Vagina (tissue), 2 donors: ENCODE measurements at places on chromosomes 7 and 10.

DNA sequence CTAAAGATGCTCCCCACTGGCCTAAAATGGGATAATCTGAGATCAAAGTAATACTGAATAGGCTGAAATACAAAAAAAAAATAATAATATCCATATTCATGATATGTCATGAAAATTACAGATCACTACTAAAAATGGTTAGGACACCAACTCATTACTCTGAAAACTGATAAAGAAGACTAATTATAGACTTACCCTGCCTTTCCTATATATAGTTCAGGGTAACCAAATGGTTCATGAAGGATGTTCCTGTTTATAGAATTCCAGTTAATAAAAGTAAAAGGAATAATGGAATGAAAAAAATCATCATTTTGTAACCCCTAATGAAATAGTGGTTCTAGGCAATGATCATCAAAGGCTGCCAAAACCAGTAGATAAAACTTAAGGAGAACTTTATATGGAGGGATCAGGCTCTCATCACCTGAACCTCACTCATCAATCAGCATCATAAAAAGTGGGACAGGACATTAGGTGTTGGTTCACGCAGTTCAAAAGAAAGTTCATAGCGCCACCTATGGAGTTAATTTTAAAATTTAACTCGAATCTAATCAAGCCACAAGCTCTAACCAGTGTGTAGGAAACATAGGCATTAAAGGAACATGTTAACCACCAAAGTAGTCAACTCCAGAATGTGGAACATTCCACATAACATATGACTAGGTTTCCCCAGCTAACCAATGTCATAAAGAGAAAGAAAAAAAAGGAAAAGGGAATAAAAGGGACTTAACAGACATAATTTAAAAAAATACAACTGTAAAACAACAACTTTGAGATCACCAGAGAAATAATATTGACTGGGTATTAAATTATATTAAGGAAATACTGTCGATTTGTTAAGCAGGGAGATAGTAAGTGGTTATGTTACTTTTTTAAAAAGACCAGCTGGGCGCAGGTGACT, 35.7 kb downstream of the P4HA1 start:
- no peaks in the 10 kb centered on the region for H3K27me3 ChIP-seq
- no peak for DNase-seq
- H3K4me3 ChIP-seq: no peak overlapping the region
- H3K4me1 ChIP-seq: no peaks in the 10 kb centered on the region

DNA sequence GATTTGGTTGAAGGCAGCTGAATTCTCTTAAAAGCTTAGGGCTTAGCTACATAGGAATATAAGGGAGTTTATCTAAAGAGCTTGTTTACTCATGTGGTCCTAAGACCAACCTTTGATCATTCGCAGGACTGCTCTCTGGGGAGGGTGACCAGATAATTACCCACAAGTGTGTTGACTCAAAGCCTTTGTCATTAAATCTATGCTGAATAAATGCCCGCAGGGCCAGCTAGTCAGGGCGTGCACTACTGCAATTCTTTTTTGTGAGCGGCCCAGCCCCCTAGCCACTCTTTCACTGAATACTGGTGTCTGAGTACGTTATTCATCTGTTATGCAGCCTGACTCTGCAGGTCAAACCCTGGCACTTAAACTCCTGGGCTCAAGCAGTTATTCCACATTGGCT, 69.6 kb downstream of the AKAP9 start:
- no peaks in the 10 kb centered on the region for H3K27me3 ChIP-seq
- H3K27ac ChIP-seq: no peak overlapping the region
- H3K4me3 ChIP-seq: no peak overlapping the region
- H3K4me1 ChIP-seq: no peaks in the 10 kb centered on the region
- H3K36me3 ChIP-seq: no peaks in the 10 kb centered on the region

GRCh38 chr7:37150180-37150579, 298.5 kb downstream of the ELMO1 start:
- no peaks in the 10 kb centered on the region for H3K36me3 ChIP-seq
- no peak overlapping the region for H3K27ac ChIP-seq
- H3K4me3 ChIP-seq: no peak overlapping the region
- no peak for DNase-seq

DNA sequence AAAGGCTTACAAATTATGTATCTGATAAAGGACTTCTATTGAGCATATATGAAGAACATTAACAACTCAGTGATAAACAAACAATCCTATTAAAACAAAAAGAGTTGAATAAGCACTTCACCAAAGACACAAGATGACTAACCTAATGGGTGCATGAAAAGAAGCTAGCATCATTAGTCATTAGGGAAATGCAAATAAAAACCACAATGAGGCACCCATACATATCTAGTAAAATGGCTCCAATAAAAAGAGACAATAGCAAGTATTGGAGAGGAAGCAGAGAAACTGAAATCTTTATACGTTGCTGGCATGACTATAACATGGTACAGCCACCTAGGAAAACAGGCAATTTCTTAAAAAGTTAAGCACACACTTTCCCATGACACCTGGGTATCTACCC, 77.6 kb upstream of the ZMIZ1 start:
- no peaks in the 10 kb centered on the region for H3K4me1 ChIP-seq
- H3K27me3 ChIP-seq: no peaks in the 10 kb centered on the region
- H3K27ac ChIP-seq: no peak overlapping the region
- H3K4me3 ChIP-seq: no peak overlapping the region
- no peaks in the 10 kb centered on the region for H3K36me3 ChIP-seq

DNA sequence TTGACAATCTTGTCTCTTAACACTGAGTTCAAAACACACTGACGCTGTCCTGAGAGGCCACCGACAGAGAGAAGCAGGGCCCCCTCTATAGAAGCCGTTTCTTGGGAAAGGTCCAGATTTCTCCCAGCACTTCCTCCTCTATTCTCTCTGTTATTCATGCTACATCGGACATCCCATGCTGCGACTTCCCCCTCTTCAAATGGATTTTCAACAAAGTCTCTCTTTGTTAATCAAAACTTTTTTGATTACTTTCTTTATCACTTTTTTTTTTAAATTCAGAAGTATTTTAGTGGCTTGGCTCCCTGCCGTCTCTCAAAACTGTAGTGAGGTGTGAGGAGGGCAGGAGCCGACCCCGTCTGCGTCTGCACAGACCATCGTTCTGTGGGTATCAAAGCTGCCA, 298.9 kb upstream of the PITRM1 start:
- no peak overlapping the region for H3K4me3 ChIP-seq
- peaks cover 67% of the 10 kb centered on the region for H3K4me1 ChIP-seq
- H3K27ac ChIP-seq: peak overlapping the region; percentile 96

DNA sequence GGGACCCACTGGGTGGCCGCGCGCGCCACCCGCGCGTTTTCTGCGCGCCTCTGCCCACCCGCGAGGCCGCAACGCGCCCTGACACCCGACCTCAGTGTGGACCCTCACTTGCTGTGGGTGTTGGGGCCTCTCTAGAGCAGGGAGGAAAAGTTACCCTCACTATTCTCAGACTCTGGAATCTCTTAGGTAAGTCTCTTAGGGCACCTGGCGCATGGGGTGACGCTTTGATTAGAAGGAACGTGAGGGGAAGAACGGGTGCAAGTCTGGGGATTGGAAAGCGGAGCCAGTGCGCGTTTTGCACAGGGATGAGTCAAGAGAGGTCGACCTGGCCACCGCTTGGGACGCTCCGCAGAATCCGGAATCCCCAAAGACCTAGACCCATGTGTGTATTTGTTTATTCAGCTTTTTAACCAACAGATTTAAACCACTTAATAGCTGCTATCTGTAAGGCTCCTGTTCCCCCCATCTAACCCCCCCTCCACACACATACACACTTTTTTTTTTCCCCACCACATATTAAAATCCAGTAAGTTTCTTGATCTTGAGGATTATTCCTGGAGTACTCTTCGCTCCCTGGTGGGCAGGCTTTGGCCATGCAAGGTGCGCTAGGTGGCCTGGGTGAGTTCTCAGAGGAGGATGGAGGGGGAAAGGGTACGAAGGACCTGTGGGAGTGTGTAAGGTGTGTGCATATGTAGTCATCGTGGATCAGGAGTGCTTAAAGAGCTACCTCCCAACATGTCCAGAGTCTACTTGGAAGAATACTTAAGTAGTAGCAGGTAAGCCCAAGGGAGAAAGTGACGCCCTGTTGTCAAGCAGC, 169.1 kb upstream of the PPP1R3A start:
- H3K27ac ChIP-seq: peak overlapping the region; percentile 42
- no peaks in the 10 kb centered on the region for H3K36me3 ChIP-seq
- H3K27me3 ChIP-seq: no peaks in the 10 kb centered on the region
- H3K4me3 ChIP-seq: peak overlapping the region; percentile 68
- DNase-seq: no peak

DNA sequence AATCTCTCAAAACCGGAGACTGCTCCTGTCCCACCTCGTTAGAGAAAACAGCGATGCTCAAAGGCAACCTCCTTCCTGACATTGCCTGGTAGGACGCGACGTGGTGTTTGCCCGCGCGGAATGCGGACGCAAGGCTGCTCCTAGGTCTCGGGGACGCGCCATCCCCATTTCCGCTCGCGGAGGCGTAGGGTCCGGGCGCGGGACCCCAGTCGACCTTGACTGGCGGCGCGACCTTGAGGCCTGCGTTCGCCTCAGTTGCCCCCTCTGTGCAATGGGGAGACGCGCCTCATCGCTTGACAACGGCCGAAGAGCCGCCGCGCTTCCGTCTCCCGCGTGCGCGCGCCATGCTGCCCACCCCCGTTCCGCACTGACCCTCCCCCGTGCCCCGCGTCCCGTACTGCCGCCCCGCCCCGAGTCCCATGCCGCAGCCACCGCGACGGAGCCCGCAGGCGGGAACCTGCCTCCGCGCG, 412 bp upstream of the PPIA start:
- H3K27ac ChIP-seq: peak overlapping the region; percentile 98
- DNase-seq: no peak
- H3K27me3 ChIP-seq: no peaks in the 10 kb centered on the region
- H3K4me1 ChIP-seq: peaks cover 33% of the 10 kb centered on the region
- H3K4me3 ChIP-seq: peak overlapping the region; percentile 85

- H3K36me3 ChIP-seq: peaks cover 47% of the 10 kb centered on the region
- H3K4me3 ChIP-seq: no peak overlapping the region
- H3K27ac ChIP-seq: no peak overlapping the region
- H3K27me3 ChIP-seq: no peaks in the 10 kb centered on the region
- no peak for DNase-seq
Measured at GRCh38 chr10:103333934-103334520, 16.9 kb downstream of the PCGF6 start.

- H3K4me1 ChIP-seq: no peaks in the 10 kb centered on the region
- H3K27me3 ChIP-seq: no peaks in the 10 kb centered on the region
- no peaks in the 10 kb centered on the region for H3K36me3 ChIP-seq
Measured at GRCh38 chr7:19017374-19017773, 100.1 kb downstream of the TWIST1 start.

DNA sequence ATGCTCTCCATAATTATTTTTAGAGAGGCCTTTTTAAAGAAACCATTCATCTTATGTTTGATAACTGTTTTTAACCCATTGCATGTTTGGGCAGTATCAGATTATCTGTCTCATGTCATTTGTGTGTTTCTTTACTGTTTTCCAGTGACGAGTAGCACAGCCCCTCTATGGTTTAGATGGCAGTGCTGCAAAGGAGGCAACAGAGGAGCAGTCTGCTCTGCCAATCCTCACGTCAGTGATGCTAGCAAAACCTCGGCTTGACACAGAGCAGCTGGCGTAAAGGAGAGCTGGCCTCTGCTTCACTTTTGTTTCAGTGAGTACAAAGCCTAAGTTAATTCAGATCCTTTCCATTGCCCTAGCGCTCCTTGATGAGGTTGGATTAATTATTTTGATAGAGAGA, 80.4 kb upstream of the GARIN1A start:
- no peak overlapping the region for H3K4me3 ChIP-seq
- no peaks in the 10 kb centered on the region for H3K36me3 ChIP-seq
- H3K27ac ChIP-seq: no peak overlapping the region
- no peaks in the 10 kb centered on the region for H3K27me3 ChIP-seq

GRCh38 chr10:113228530-113228929, 278.5 kb downstream of the TCF7L2 start:
- no peak overlapping the region for H3K27ac ChIP-seq
- no peaks in the 10 kb centered on the region for H3K27me3 ChIP-seq
- no peak for DNase-seq

DNA sequence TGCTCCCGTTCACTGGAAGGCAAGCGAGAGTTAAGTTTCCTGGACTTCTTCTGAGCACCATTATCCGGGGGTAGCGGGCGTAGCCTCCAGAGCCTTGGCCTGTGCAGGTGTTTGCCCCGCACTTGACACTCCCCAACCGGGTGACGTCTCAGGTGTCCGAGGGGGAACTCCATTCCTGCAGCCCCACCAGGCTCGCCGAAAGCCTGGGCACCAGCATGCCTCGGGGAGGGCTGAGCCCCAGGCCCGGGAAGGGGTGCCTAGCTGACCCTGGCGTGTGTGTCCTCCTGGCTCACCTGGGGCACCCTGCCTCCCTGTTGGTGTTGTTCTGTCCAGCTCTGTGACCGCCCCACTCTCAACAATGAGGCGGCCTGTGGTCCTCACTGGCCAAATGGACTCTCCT, 109.4 kb upstream of the GPR26 start:
- no peak overlapping the region for H3K4me3 ChIP-seq
- no peaks in the 10 kb centered on the region for H3K36me3 ChIP-seq
- DNase-seq: peak; percentile 91
- no peaks in the 10 kb centered on the region for H3K27me3 ChIP-seq
- H3K27ac ChIP-seq: no peak overlapping the region
- H3K4me1 ChIP-seq: no peaks in the 10 kb centered on the region

- no peaks in the 10 kb centered on the region for H3K36me3 ChIP-seq
- no peak for DNase-seq
- no peak overlapping the region for H3K4me3 ChIP-seq
- no peak overlapping the region for H3K27ac ChIP-seq
Measured at GRCh38 chr7:105339404-105340323, 49.1 kb downstream of the SRPK2 start.

- no peak overlapping the region for H3K4me3 ChIP-seq
- no peaks in the 10 kb centered on the region for H3K27me3 ChIP-seq
- no peaks in the 10 kb centered on the region for H3K36me3 ChIP-seq
- H3K27ac ChIP-seq: no peak overlapping the region
- no peaks in the 10 kb centered on the region for H3K4me1 ChIP-seq
- DNase-seq: no peak
Measured at GRCh38 chr10:24973163-24973562, 20.8 kb upstream of the PRTFDC1 start.

DNA sequence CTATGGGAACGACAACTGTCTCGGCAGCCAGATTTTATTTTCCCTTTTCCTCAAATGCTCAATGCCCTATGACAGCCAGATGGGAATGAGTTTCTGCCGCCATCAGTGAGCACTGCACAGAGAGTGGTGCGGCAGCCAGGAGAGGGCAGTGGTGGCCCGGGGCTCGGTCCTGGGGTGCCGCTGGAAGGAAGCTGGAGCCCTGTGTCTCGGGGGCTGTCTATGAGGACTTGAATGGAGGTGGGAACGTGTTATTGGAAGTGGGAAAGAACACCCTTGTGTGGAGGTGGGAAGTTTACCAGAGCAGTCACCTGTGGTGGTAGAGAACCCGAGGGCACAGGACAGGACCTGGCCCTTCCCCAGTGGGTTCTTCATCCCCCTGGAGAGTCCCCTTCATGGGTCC, 35.8 kb downstream of the JAKMIP3 start:
- H3K4me3 ChIP-seq: no peak overlapping the region
- no peaks in the 10 kb centered on the region for H3K27me3 ChIP-seq
- no peaks in the 10 kb centered on the region for H3K36me3 ChIP-seq
- no peak overlapping the region for H3K27ac ChIP-seq

- H3K27ac ChIP-seq: no peak overlapping the region
- no peak for DNase-seq
- H3K4me1 ChIP-seq: no peaks in the 10 kb centered on the region
- no peaks in the 10 kb centered on the region for H3K36me3 ChIP-seq
Measured at GRCh38 chr10:113179265-113179664, 229.2 kb downstream of the TCF7L2 start.
